Stimulated activated CD4-positive, alpha-beta T cell treated with anti-CD3 and anti-CD28 coated beads, Interleukin-4, amount 100 ng/mL, for 24 hours (primary cell): ENCODE measurements at places on chromosomes 11 and 22.

GRCh38 chr11:57792060-57792541 is 30.5 kb downstream of the CTNND1 start:
- peak; percentile 82 for DNase-seq

GRCh38 chr11:128451652-128452470 is 135.5 kb downstream of the ETS1 start:
- DNase-seq: no peak

GRCh38 chr22:46622081-46622521 is 1.9 kb downstream of the GRAMD4 start:
- DNase-seq: no peak

DNA sequence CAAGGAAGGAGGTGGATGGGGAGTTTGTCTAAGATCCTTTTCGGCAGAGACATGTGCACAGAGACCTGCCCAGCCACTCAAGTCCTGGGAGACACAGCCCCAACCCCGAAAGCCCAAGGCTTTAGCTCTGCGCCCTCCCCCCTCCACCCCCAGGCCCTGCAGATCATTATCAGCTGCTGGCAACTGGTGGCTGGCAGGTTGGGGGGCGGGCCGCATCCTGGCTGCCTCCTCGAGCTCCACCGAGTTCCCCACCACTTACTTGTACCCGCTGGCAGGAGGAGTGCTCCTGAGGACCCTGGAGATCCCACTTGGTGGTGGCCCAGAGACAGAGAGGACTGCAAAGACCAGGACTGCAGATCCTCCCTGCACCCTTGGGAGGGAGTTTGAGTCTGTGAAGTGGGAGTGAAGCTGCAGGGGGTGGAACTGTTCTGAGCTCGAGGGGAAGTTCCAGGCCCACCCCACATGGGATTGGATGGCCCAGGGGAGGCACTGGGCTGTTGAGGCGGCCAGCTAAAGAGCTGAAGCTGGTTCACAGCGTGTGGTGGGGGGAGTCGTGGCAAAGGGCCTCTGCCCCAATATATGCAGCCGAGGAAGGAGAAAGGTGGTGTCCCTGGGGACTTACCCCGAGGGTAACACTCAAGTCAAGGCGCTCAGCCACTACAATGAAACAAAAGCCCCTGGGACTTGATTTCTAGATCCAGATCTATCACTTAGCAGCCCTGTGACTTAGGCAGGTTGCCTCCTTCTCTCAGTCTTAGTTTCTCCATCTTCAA is 19.9 kb upstream of the CCDC86 start:
- DNase-seq: no peak

DNA sequence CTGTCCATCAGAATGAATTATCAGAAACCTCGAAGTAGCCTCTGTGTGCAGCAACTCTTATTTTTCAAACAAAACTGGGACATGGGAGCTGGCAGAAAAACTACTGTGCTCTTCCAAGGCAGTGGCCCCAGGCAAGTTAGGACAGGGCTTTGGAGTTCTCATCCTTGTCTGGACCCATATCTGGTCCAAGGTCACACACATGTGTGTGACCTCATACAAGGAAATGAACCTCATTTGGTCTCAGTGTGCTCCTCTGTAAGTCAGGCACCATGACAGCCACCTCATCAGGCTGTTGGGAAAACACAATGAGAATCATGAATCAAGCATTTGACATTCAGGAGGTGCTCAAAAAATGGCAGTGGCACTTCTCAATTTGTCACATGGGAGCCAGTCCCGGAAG is 25.8 kb downstream of the LARGE1 start:
- no peak for DNase-seq

DNA sequence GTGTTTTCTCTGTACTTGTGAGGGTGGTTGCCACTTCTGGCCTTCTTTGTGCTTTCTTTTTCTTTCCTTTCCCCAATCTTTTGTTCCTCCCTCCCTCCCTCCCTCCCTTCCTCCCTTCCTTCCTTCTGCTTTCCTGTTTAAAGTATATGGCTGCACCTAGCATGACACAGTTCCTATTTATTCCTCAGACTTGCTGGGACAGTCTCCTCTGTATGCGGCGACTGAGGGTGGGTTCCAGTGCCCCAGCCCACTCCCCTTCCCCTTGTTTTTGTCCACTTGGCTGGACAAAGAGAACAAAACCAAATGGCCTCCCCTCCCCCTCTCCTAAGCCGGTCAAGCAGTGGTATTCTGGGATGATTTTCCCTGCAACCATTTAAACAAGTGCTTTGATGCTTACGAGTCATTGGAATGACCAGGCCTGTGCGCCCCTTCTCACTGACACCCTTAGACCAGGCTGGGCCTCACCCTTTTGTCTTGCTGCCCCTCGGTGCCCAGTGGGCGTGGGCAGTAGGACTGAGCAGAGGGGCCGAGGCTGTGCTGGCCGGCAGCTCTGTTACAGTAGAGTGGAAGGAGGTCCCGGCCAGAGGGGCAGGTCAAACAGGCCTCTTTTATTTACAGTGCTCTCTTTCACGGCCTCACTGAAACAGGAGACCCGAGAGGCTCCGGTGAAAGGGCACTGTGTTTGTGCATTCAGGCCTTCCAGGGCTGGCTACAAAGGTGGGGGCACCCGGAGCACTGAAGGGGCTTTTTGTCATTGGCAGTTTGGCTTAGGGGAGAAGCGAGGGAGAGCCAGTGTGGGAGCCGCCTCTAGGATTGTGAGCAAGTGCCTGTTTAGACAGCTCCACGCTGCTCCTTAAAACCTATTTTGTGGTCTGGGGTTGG is 32.2 kb downstream of the ZBTB16 start:
- no peak for DNase-seq

DNA sequence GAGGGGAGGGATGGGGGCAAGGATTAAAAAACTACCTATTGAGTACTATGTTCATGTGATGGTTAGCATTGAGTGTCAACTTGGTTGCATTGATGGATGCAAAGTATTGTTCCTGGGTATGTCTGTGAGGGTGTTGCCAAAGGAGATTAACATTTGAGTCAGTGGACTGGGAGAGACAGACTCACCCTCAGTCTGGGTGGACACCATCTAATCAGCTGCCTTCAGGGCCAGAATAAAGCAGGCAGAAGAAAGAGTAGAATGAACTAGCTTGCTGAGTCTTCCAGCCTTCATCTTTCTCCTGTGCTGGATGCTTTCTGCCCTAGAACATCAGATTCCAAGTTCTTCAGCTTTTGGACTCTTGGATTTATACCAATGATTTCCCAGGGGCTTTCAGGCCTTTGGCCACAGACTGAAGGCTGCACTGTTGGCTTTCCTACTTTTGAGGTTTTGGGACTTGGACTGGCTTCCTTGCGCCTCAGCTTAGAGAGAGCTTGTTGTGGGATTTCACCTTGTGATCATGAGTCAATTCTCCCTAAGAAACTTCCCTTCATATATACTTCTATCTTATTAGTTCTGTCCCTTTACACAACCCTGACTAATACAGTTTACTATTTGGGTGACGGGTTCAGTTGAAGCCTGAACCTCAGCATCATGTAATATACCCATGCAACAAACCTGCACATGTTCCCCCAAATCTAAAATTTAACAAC is 70.2 kb downstream of the MTNR1B start:
- DNase-seq: no peak

- no peak for DNase-seq
Measured at GRCh38 chr22:30094804-30095203, 14.5 kb downstream of the HORMAD2 start.

DNA sequence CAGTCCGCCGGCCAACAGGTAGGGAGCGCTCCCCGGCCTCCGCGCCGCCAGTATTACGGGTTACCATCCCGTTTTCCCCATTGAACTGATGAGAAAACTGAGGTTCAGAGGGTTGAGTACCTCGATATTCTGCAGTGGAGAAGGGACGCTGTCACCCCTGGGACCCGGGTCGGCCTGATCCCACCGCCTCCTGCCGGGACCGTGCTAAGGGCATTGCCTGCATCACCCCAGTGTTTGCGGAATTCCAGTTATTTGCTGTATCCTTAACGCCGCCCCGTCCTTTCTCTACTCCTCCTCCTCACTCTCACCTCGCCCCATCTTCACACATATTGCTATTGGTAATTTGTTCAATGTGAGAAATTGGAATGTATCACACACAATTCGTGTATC is 370 bp upstream of the A4GALT start:
- DNase-seq: no peak

DNA sequence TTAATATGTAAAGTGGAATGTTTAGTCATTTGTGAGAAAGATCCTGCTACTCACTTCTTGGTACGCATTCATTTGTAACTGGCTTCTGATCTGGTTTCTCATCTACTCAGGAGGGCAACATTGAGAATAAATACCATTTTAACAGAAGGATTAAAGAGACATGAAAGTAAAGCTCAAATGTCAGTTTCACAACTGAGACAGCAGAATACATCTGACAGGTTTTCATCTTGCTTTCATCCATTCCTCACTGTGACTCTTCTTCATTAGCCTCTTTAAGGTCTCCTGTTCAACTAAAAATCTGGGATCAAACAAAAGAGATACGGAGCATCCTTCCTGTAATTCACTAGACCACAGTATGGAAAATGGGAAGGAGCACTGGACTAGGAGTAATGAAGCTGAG is 31.4 kb upstream of the CCDC89 start:
- DNase-seq: no peak

GRCh38 chr22:19473578-19473977 is 5.4 kb downstream of the UFD1 start:
- DNase-seq: no peak

DNA sequence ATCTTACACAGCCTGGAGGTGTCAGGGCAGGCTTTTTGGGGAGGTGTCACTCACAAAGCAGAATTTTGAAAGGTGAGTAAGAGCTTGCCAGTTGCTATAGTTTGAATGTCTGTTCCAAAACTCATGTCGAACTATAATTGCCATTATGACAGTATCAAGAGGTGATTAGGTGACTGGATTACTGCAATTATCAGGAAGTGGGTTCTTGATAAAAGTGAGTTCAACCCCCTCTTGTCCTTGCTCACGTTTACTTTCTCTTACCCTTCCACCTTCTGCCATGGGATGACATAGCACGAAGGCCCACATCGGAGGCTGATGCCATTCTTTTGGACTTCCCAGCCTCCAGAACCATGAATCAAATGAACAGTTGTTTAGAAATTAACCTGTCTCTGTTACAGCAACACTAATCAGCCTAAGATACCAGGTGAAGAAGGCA is 4.7 kb upstream of the C11orf86 start:
- DNase-seq: no peak

GRCh38 chr11:20023082-20023426 is 137.2 kb downstream of the DBX1 start:
- no peak for DNase-seq

GRCh38 chr22:39297490-39298240 is 21.8 kb downstream of the RPL3 start:
- DNase-seq: no peak

- DNase-seq: no peak
Measured at GRCh38 chr11:110471371-110471770, 41.6 kb downstream of the FDX1 start.

GRCh38 chr11:95554911-95555310 is 234.7 kb downstream of the FAM76B start:
- DNase-seq: no peak

GRCh38 chr22:41561788-41562187 is 978 bp downstream of the CSDC2 start:
- no peak for DNase-seq

GRCh38 chr11:121109916-121110586 is 9.0 kb downstream of the TECTA start:
- no peak for DNase-seq

GRCh38 chr11:76086743-76087635 is 119.3 kb downstream of the WNT11 start:
- DNase-seq: no peak

DNA sequence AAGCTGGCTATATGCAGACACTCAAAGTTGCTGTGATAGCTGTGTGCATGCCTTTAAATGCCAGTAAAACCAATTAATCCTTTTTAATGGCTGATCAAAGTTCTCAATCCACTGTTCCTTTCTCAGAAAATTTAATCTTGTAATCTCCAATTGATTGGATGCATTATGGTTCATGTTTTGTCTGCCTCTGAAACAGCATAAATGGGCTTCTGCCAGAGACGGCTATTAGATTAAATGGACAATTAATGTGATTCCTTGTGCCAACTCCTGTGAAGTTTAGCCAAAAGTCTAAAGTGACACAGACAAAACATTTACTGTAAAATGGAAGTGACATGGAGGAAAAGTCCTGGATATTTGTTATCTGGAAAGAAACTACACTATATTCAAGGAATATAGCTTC is 952.5 kb upstream of the FAT3 start:
- DNase-seq: no peak
